Left forelimb (tissue), 1 donor: ENCODE measurements at places on chromosomes 4 and X.

- no peak for DNase-seq
These were observed 30.7 kb downstream of the CDKL2 start for GRCh38 chr4:75599647-75600046.

- no peak for DNase-seq
These were observed 57.0 kb upstream of the PPP2R3B start for GRCh38 chrX:443536-444210.

- DNase-seq, result no peak
These were observed 60.1 kb upstream of the ATP8A1 start for GRCh38 chr4:42716996-42717395.

GRCh38 chrX:1215123-1215823, 2.8 kb upstream of the CRLF2 start:
- DNase-seq, result peak; percentile 30

- DNase-seq, result peak; percentile 67
These were observed 383 bp downstream of the PCYT1B start for GRCh38 chrX:24646745-24647182.

- DNase-seq, result no peak
These were observed 3.7 kb upstream of the NR3C2 start for GRCh38 chr4:148445860-148446330.

DNA sequence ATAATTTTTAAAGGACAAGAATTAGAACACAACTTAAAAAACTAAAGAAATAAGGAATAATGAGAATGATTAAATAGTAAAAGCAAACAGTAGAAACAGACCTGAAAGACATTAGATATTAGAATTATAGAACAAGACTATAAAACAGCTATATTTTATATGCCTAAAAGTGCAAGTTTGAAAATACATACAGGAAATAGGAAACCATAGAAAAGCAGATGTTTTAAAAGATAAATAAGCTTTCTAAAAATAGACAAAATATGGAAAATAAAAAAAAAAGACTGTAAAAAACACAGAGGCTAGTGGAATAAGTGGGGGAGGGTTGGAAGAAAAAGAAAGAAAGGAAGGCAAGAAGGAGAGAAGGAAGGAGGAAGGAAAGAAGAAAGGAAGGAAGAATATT, 407.3 kb downstream of the IDS start:
- no peak for DNase-seq

DNA sequence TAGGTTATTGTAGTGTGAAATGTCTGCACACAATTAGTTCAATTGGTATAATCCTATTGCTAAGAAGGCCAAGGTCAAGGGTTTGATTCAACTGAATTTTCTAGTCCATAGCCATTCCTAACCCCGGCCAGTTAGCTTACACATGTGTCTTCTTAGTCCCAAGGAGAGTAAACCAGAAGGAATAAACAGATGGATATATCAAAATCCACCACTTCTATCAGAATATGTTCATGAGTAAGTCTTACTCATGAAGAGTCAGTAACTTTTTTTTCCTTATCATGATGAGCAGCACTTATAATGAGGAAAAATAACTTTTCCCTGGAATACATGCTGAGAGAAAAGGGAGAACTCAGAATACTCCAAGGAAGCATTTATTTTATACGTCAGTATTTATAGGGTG, 9.5 kb downstream of the HHIP start:
- DNase-seq, result no peak

DNA sequence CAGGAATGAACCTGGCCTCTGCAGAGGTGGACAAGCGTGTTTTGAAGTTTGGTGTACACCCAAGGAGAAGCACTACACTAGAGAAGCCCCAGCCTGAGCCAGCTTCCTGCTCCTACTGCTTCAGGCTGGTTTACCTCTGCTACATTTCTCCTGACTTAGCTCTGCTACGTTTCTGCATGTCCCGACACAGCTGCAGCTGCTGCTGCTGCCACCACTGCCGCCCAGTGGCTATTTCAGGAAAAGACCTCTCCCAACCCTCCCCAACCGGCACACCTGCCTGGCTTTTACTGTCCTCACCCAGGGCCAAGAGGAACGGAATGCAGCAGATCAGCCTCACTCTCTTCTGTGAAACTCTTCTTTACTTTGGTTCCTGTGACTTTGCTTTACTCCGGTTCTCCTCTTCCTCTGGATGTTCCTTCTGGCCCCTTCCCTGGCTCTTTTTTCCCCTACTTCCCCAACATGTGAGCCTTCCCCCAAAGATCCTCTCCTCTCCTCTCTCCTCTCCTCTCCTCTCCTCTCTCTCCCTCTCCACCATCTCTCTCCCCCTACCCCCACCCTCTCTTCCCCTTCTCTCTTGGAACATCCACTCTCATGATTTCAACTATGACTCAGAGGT, 3.1 kb upstream of the P2RY4 start:
- DNase-seq, result no peak

GRCh38 chr4:54588404-54588803, 69.4 kb upstream of the KIT start:
- DNase-seq, result no peak

DNA sequence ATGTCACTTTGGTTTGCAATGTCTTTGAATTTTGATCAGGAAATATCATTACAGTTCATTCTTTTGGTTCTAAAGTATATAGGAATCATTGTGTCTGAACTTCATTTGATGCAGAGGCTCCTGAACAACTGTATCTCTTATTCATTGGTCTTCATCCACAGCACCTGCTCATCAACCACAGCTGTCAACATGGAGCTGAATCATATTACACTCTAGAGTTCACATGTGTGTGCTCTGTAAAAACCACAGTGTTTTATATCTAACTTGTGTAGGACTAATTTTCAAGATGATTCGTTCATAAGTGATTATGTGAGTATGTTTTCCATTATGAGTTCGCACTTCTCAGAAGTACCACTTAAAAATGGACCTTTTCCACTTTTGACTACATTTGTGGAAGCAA, 643.3 kb upstream of the FAM241A start:
- no peak for DNase-seq

- DNase-seq, result no peak
These were observed 182.1 kb upstream of the SMIM31 start for GRCh38 chr4:164571593-164572390.

DNA sequence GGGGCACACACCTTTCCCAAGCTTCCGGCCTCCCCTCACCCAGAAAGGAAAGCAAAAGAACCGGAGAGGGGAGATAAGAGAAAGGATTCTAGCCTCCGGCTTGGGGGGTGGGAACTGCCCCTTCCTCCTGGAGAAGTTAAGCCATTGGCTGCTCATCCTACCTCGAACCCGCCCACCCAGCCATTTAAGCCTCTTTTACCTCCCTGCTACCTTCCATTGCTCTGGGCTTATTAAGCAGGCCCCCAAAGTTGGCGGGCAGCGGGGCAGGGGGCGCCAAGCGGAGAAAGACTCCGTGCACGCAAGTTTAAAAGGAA, 2.3 kb downstream of the MAML3 start:
- DNase-seq, result peak; percentile 89

- DNase-seq, result no peak
These were observed 127.1 kb downstream of the FBXO8 start for GRCh38 chr4:174156239-174156826.

GRCh38 chrX:11458170-11458569, 165.0 kb downstream of the AMELX start:
- no peak for DNase-seq

DNA sequence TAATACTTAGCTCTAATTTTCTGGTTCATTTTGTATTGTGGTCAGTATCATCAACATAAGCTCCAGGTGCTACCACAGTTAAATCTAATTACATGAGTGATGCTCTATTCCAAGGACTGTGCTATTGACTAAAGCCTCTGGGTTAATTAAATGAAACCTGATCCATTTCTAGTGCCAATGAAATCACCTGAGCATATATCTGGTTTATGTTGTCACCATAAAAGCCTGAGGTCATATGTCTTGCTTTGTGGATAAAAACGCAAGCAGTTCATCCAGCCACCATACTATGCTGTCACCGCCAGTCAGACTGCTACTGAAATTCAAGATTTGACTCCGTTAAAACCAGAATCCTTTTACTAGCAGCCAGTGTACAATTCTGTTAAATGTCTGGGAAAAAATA, 64.2 kb upstream of the ZNF518B start:
- DNase-seq, result no peak

DNA sequence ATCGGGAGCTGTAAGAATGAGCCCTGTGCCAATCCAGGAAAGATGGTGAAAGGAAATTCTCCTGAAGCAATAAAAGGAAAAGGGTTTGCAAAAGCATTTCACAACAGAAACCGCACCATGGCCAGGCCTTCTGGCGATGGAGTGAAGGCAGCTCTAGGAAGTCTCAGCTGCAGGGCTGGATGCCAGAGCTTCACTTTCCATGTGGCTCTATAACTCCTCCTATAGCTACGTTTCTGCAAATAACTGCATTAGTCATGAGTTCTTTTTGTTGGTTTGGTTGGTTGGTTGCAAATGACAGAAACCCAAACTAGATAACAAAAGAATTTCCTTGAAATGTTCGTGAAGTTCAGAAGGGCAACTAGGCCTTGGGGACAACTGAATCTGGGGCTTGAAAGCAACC, 84.6 kb downstream of the RELL1 start:
- DNase-seq, result no peak

- DNase-seq, result no peak
These were observed 538 bp downstream of the STBD1 start for GRCh38 chr4:76306882-76307659.

- no peak for DNase-seq
These were observed 1794.9 kb upstream of the TENM3 start for GRCh38 chr4:180448306-180448705.

DNA sequence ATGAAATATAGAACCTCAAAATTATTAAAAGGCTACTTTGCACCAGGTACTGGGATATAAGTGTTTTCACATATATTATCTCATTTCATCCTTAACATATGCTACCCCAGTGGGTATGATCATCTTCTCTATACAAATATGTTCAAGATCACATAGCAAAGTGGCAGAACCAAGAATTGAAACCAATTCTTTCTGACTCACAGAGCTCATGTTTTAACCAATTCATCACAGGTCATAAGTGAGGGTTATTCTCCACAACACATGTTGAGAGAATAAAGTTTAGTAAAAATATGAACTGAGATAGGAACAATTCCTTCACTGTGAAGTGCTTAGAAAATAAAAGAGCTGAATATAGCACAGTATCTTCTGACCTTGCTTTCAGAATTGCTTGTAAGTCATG, 442.9 kb upstream of the RASGEF1B start:
- no peak for DNase-seq

- DNase-seq, result no peak
These were observed 237.7 kb upstream of the TLL1 start for GRCh38 chr4:165635381-165635780.

DNA sequence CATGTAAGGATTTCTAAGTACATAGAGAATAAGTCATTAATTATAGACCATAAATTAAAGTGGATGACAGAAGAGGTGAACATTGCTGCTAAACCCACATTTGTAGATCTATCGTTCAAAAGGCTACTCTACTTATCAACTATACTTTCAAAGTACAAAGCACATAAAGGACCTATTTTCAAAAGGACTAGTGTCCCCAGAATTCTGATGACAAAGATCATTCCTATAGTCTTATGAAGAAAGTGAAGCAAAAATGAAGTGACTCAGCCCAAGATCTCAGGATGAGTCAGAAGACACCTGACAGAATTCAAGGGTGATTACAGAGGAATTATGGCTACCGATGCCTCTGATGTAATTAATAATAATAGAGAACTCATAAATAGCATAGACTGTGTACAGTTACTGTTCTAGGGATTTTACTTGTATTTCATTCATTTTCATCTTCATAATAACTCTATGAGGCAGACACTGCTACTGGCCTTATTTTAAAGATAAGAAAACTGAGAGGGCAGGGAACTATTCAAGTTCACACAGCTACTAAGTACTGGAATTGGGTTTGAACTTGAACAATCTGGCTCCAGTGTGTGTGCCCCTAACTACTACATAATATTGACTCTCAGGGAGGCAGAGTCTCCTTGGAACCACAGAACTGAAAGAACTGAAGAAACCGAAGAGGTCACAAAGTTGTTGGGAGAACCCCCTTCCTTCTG, 17.1 kb downstream of the USP46 start:
- no peak for DNase-seq

DNA sequence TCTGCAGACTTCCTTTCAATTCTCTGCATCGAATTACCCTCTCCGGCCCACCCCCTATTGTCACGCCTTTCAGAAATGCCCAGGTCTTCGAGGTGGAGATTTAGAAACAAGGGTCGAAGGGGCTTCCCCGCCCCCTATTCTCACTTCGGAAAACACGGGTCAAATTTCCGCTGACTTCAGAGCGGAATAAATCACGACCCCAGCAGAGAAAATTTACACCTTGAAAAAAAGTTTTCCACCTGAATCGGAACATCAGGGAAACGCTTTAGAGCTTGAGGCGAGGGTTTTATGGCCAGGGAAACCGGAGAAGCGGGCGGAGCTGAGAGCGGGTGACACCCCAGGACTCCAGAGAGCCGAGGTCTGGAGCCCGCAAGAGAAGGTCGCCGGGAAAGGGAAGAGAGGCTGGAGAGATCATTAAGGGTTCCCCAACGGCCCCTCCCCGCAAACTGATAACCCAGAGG, 1.6 kb downstream of the SHISA3 start:
- DNase-seq, result no peak

DNA sequence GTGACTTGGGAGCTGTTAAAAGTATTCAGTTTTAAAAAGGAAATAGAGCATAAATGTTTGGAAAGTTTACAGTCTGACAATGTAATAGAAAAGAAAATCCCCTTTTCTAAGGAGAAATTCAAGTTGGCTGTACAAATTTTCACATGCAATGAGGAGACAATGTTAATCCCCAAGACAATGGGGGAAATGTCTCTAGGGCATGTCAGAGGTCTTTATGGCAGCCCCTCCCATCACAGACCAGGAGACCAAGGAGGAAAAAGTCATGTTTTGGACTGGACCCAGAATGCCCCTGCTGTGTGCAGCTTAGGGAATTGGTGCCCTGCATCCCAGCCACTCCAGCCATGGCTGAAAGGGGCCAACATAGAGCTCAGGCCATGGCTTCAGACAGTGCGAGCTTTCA, 831.1 kb upstream of the ADGRL3 start:
- no peak for DNase-seq

DNA sequence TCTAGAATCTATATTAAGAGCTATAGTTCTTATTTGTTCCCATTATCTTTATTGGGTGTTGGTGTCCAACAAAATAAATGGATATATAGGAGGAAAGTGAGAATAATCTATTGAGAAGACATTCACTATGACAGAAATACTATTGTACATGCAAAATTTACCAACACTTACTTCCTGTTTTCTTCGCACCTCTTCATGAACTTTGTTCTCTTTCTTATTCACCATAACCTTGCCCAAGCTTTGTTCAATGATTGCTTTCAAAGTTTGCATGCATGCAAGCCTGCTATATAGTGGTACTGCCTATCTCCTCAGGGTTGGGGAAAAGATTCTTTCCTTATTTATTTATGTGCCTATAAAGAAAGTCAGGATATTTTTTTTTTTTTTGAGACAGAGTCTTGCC, 176.4 kb upstream of the JADE1 start:
- no peak for DNase-seq

DNA sequence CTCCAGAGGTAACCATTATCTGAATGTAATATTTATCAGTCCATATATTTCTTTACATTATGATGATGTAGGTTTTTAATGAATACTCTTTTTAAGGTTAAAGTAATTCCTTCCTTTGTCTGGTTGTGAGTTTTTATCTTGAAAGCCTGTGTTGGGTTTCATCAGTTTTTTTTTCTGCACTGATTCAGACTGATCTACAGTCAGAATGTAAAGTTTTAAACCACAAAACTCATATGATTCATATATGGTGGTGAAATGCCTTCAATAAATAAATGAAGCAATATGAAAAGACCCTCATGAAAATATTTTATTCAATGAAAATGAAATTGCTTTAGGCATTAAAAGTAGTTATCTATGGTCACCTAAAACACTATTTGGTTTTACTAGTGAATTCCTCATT, 47.1 kb downstream of the SORBS2 start:
- no peak for DNase-seq

- no peak for DNase-seq
These were observed 151.7 kb upstream of the TBL1X start for GRCh38 chrX:9312922-9313867.
